Osteoblast (primary cell): ENCODE measurements at places on chromosomes 7 and 10. TPM values are rescaled to one million over a fixed set of nuclear protein-coding genes. Genes with fewer than 3 reads are reported as not detected.

DNA sequence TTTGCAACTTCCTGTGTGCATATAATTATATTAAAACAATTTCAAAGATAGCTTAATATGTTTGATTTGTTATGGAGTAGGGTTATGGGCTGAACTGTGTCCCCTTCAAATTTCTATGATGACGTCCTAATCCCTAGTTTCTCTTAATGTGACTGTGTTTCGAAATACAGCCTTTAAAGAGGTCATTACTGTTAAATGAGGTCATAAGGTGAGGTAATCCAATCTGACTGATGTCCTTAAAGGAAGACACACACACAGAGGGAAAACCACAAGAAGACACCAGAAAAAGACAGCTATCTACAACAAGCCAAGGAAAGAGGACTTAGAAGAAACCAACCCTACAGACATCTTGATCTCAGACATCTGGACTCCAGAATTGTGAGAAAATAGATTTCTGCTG, 407.4 kb downstream of the MAGI2 start:
- H3K27ac ChIP-seq, result no peak overlapping the region
- no peaks in the 10 kb centered on the region for H3K36me3 ChIP-seq
- no peaks in the 10 kb centered on the region for H3K4me1 ChIP-seq
- H3K27me3 ChIP-seq, result no peaks in the 10 kb centered on the region
- no peak overlapping the region for H3K4me3 ChIP-seq

DNA sequence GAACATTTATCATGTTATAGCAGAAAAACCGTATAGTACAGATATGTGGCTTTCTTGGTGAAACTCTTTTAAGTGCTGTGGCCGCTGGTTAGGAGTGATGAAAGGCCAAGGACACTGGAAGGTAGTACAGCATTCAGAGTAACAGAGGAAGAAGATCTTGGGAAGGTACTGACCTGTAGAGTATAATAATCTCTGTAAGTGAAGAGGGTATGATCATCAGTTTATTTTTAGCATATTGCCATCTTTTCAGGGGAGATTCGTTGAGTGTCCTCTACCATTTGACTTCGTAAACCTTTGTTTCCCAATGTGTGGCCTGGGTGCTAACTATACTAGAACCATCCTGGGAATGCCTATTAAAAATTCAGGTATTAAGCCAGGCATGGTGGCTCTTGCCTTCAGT, 44.6 kb downstream of the WAC start:
- no peak overlapping the region for H3K4me3 ChIP-seq
- no peak for DNase-seq
- H3K27me3 ChIP-seq, result no peaks in the 10 kb centered on the region
- no peak overlapping the region for H3K27ac ChIP-seq
- peaks cover 10% of the 10 kb centered on the region for H3K4me1 ChIP-seq

DNA sequence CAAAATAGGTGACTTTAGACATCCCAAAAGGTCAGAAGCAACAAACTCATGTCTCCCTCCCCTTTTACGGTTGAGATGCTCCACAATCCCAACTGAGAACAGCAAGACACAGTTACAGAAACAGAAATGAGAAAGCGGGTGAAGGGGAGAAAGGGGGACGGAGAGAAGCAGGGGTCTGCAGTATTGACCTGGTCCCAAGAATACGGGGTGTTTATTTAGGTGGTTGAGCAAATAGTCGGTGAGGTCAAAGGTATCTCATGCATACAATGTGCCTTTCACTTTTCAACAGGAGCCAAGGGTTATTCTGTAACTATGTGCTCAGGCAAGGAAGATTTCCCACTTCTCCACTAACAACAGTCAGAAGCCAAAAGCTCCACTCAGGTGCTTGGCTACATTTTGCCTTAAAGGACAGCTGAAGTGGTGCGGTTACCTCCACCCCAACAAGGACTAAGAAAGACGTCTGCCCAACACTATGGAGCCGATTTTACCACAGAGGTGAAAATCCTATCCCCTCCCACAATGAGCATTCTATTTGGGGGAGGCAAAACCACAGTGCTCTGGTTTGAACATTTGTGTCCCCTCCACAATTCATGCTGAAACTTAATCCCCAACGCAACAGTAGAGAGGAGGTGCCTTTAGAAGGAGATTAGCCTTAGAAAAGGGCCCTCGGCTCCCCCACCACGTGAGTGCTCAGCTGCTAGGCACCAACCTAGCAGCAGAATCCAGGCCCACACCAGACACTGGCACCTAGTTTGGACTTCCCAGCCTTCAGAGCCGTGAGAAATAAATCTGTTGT, 77.9 kb downstream of the PARD3 start:
- H3K27me3 ChIP-seq, result no peaks in the 10 kb centered on the region
- H3K27ac ChIP-seq, result no peak overlapping the region
- H3K36me3 ChIP-seq, result no peaks in the 10 kb centered on the region

DNA sequence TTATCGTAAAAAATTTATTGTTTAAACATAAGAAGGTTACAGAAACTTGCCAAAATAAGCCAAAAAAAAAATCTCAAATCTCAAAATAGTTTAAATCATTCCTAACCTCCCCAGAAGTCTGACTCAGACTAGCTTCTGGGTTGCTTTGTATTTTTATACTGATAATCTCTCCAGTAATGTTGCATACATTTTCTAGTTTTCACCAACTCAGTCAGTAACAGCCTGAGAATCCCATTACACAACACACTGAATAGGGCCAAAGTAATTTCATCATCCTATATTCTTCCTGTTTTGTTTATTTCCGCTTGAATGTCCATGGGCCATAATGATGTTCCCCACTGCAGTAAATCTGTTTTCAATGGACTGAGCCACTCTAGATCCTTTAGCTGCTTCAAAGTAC, 478.5 kb downstream of the GPAM start:
- no peaks in the 10 kb centered on the region for H3K36me3 ChIP-seq
- no peak for DNase-seq
- H3K4me1 ChIP-seq, result no peaks in the 10 kb centered on the region
- no peaks in the 10 kb centered on the region for H3K27me3 ChIP-seq

DNA sequence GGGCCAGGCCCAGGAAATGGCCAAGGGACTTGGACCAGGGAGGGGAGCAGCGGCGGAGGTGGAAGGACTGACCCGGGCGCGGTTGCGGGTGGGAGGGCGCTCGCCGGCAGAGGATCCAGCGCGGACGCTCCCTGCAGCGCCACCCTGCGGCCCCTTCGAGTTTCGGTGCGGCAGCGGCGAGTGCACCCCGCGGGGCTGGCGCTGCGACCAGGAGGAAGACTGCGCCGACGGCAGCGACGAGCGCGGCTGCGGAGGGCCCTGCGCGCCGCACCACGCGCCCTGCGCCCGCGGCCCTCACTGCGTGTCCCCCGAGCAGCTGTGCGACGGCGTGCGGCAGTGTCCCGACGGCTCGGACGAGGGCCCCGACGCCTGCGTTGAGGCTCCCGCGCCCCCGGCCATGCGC, 16.8 kb upstream of the ZNF467 start:
- peaks cover 4% of the 10 kb centered on the region for H3K27me3 ChIP-seq
- no peaks in the 10 kb centered on the region for H3K4me1 ChIP-seq
- H3K27ac ChIP-seq, result no peak overlapping the region
- H3K36me3 ChIP-seq, result no peaks in the 10 kb centered on the region

The SRGN gene
- 344 and 474 TPM in 2 replicates for total RNA-seq
